ENCODE measurements at places on chromosomes 16 and 17.

DNA sequence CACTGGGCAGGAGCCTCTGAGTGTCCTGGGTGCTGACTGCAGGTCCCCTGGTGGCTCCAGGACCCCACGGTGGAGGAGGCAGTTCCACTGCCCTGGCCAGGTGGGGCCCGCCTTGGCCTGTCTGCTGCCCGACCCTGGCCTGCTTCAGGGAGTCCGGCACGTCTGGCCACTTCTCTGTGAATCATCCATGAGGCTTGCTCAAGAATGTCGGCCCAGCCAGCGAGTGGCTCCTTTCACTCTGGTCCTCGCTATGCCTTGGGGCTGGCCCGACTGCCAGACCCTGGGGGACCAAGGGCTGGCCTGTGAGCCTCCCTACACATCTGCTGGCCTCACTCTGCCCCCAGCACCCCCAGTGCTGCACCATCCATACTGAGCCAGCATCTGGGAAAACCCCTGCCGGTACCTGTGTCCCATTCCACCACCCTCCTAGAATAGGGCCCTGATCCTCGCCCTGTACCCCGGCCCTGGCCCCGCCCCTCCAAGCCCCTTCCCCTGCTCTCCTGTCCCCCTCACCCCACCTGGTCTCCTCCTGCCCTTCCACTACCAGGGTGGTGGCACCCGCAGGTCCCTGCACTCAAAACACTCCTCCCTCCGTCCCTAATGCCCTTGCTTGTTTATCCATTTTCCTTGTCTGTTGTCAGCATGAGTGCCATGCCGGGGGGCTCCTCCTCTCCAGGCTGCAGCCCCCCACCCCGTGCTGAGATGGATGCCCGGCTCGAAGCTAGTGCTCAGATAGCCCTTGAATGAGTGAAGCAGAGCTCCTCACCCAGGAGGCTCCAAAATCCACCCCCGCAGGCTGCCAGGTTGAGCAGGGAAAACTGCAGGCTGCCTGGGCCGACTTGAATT, 35.5 kb downstream of the ADCY7 start:
- DNase-seq = no peak

- DNase-seq = no peak
Measured at GRCh38 chr17:27323538-27324215, 29.8 kb downstream of the WSB1 start.

- DNase-seq = no peak
Measured at GRCh38 chr16:60087530-60087929, 1353.4 kb upstream of the GOT2 start.

DNA sequence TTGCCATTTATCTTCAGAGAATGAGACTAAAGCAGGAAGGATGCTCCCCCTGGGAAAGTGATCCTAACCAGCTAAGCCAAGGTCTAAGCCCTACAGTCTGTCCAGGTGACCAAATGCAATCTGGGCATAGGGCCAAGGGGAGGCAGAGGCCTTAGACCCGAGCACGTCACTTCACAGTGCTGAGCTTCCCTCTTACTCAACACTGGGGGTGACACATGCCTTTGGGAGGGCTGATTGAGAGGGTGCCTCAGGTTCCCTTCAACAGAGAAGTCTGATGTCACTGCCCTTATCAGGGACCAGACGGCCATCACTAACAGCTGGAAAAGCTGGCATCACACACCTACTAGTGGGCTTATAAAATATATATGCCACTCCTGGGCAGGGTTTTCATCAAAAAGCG, 4.0 kb downstream of the CIAO2B start:
- no peak for DNase-seq

DNA sequence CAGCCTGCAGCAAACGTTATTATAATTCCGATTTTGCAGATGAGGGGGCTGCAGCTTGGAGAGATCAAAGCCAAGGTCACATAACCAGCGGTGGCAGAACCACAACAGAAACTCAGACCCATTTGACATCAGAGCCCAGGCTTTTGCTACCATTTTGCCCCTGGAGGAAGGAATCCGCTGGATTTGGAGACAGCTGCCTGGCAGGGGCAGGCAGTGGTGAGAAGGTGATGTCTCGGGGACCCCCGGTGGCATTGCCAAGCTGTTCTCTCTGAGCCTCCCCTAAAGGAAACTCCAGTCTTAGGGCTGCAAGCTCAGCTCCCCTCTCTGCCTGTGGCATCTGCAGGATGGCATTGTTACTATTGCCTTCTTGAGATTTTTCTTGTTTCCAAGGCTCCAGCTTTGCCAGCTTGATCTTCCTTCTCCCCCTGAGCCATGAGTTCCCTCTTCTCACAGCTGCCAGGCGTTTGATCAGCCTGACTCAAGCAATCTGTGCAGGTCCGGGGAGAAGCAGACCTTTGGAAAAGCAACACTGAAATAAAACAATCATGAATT, 40.8 kb downstream of the AIPL1 start:
- DNase-seq = no peak

- no peak for DNase-seq
Measured at GRCh38 chr16:69239851-69240250, 52.9 kb downstream of the SNTB2 start.

GRCh38 chr17:61750656-61751055, 112.7 kb downstream of the BRIP1 start:
- DNase-seq = no peak

GRCh38 chr17:79039171-79039570, 15.2 kb downstream of the C1QTNF1 start:
- DNase-seq = no peak

GRCh38 chr17:36183001-36183971, 6.8 kb upstream of the TBC1D3B start:
- DNase-seq = no peak

- DNase-seq = no peak
Measured at GRCh38 chr17:8015957-8016631, 13.7 kb downstream of the GUCY2D start.

GRCh38 chr17:62101515-62101914, 36.4 kb upstream of the MED13 start:
- no peak for DNase-seq

GRCh38 chr17:15659663-15660062, 24.4 kb downstream of the TRIM16 start:
- DNase-seq = no peak

DNA sequence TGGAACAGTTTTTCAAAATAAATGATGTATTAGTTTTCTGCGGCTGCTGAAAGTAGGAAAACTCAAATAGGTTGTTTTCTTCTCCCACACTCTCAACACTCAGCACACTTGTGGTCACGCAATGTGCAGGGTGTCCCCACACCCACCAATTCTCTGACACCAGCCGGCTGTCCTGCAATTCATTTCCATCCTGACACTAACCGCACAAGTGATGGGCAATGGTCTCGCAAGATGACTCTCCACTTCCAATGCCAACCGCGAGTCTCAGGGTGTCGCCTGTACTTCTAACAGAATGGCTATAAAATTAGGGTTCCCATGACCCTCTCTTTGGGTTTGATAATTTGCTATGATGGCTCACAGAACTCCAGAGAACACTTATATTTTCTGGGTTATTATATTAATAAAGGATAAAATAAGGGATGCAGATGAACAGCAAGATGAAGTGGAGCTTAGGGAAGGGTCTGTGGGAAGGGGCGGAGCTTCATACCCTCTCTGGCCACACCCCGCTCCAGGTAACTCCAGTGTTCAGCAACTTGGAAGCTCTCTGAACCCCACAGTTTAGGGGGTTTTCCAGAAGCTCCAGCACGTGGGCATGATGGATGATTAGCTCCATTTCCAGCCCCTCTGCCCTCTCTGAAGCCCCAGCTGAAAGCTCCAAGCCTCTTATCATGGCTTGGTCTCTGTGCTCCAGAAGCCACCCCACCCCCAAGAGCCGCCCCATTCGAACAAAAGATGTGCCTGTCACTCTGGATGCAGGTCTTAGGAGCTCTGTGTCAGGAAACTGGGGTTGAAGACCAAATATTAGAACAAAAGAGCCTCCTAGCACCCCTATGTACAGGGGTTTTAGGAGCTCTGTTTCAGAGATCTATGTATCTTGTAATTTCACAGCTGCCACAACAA, 19.8 kb downstream of the TAF1C start:
- DNase-seq = no peak

GRCh38 chr16:85279825-85280545, 167.7 kb upstream of the CIBAR2 start:
- no peak for DNase-seq

DNA sequence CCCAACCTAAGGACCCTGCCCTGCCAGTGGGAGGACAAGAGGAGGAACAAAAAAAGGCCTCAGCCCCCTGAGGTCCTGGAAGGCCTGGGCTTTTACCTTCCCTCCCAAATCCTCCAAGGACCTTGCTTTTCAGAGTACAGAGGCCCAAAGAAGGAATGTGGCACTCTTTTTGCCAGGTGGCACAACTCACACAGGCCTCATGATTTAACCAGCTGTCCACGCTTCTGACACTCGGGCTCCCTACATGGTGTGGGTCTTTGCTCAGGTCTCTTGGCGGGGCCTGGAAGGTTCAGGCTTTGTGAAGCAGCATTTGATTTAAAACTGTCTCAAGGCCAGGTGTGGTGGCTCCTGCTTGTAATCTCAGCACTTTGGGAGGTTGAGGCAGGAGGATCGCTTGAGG, 120.6 kb downstream of the ABCC6 start:
- DNase-seq = no peak

DNA sequence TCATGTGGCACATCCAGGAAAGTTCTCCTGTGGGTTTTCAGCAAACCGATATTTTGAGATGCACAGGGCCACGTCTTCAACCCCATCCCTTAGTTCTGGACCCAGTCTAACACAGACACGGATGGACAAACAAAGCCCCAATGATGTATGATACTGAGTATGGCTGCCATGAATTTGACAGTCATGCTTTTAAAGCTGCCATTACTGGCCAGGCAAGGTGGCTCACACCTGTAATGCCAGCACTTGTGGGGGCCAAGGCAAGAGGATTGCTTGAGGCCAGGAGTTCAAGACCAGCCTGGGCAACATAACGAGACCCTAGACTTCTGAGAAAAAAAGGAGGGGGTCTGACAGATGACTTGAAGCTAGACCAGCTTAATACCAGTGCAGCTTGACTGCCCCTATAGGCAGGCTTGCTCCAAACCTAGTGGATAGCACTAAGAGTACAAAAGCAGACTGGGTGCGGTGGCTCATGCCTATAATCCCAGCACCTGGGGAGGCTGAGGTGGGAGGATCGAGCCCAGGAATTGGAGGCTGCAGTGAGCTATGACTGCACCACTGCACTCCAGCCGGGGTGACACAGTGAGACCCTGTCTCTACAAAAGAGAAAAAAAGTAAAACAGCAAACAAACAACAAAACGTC, 10.8 kb upstream of the ZNF629 start:
- DNase-seq = no peak

DNA sequence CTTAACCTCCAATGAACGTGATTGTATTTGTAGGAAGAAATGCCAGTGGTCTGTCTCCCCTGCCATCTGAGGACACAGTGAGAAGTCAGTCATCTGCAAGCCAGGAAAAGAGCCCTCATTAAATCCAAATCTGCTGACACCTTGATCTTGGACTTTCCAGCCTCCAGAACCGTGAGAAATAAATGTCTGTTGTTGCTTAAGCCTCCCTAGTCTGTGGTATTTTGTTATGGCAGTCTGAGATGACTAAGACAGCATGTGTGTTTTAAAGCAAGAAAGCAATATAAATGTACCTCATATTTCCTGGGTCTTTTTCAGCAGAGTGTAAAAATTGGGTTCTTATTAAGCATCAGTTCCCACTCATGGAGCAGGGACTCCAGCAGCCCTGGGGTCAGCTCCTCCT, 177.9 kb upstream of the NLRP1 start:
- no peak for DNase-seq

- no peak for DNase-seq
Measured at GRCh38 chr16:55664786-55665407, 9.1 kb downstream of the SLC6A2 start.

- DNase-seq = no peak
Measured at GRCh38 chr16:7344830-7345780, 12.5 kb downstream of the RBFOX1 start.

GRCh38 chr17:58911741-58912343, 156.2 kb downstream of the PPM1E start:
- DNase-seq = no peak

DNA sequence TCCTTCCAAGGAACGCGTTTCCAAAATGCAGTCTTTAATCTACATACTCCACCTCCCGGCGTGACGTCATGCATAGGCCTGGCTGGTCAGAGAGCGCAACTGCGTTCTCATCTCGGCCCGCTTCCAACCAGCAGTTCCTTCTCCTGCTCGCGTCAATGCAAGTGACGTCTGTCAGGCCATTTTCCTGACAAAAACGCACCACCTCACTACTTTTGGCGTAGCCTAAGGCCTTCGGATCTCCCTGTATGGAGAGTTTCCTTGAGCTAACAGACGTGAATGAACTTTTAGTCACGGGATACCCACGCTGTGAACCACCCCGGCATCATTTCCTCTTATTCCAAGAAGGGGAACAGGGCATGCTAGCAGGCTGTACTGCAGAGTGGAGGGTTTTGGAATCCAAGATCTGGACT, 25.0 kb downstream of the TEX14 start:
- no peak for DNase-seq

DNA sequence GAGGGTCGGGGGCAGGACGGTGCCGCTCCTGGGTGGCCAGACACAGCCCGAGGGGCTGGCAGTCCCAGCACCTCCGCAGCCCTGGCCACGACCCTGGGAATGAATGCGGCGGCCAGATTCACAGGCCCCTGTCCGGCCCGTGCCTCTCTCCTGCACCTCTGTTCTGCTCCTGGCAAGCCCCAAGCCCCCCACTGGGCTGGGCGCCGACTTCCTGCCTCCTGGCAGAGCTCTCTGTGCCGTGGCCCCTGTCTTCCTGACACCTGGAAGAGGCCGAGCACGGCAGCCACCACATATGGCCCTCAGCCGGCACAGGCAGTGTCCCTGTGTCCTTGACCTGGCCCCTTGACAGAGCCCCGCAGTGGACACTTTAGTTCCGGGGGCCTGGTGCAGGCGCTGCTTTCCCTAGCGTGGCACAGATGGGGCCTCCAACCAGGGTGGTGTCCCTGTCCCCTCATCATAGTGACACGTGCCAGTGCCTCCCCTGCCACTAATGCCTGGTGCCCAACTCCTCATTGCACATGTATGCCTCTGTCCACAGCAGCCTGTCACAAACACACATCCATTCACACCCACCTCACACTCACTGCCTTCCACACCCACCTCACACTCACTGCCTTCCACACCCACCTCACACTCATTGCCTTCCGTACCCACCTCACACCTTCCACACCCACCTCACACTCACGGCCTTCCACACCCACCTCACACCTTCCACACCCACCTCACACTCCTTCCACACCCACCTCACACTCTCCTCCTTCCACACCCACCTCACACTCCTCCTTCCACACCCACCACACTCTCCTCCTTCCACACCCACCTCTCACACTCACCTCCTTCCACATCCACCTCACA, 110.6 kb upstream of the PLCG2 start:
- DNase-seq = no peak

GRCh38 chr16:69485816-69486215, 61.4 kb downstream of the CYB5B start:
- no peak for DNase-seq

All from activated T-helper 1 cell treated with anti-CD3 and anti-CD28 coated beads, Interleukin-2, amount 50 U/mL, for 16 hours (primary cell).